ENCODE measurements at places on chromosomes 12 and 14.
A peak's percentile ranks its signal among the peaks of the same experiment; 100 is the strongest.

GRCh38 chr12:131674373-131674772 lies 36.5 kb upstream of the SFSWAP start:
- DNase-seq: no peak

GRCh38 chr14:52018970-52019369 lies 29.6 kb downstream of the RTRAF start:
- no peak for DNase-seq

GRCh38 chr12:46557539-46558373 lies 185.2 kb upstream of the SLC38A2 start:
- no peak for DNase-seq

DNA sequence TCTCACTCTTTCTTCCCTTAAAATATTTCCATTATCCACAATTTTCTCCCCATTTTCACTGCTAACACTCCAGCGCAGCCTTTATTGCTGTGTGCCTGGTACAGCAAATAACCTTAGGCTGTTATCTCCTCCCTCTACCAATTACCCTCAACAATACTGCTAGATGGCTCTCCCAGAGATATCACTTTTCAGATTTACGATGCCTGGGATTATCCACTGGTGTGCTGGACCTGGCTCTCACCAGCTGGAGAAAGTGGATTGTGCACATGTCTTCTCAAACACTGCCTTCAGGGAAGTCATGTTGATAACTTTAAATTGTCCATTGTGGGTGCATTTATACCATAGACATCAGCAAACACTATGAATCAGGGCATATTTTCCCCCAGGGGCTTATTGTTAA lies 101.9 kb upstream of the ADAMTS20 start:
- DNase-seq: no peak

- DNase-seq: no peak
These were observed 60.4 kb downstream of the ANO6 start for GRCh38 chr12:45276154-45276755.

GRCh38 chr14:82546401-82546800 lies 1012.7 kb upstream of the SEL1L start:
- no peak for DNase-seq

GRCh38 chr12:19908830-19909229 lies 459.5 kb upstream of the PDE3A start:
- DNase-seq: no peak

GRCh38 chr14:49221316-49221715 lies 364.9 kb downstream of the RPS29 start:
- DNase-seq: no peak

DNA sequence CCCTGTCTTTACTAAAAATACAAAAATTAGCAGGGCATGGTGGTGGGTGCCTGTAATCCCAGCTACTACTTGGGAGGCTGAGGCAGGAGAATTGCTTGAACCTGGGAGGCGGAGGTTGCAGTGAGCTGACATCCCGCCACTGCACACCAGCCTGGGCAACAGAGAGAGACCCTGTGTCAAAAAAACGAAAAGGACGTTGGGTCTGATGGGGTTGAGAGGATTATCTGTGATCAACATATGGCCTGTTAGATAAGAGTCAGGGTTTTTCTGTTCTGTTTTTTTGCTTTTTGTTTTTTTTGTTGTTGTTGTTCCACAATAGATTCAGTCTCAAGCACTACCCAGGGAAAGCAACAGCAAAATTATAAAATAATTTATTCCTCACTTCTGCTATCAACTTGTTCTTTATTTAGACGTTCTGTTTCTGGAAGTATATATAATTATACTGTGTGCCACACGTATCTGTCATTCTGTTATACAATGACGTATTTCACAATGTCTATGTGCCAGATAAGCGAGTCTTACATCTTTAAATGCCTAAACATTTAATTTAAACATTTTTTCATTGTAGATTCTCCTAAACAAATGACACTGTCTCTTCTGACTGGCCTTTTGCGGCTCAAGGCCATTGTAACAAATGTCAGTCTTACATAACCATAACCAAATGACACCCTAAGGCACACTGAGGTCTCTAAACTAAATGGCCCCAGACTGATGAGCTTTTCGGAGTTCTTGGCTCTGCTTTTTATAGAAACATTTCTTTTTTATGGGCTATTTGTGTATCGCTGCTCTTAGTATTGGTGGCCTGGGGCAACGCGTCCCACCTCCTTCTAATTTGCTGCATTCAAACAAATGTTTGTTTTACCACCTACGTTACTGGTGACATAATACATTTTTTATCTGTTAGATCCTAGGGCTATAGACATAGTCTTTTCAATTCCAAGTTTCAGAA lies 7.2 kb upstream of the P2RX4 start:
- DNase-seq: no peak

DNA sequence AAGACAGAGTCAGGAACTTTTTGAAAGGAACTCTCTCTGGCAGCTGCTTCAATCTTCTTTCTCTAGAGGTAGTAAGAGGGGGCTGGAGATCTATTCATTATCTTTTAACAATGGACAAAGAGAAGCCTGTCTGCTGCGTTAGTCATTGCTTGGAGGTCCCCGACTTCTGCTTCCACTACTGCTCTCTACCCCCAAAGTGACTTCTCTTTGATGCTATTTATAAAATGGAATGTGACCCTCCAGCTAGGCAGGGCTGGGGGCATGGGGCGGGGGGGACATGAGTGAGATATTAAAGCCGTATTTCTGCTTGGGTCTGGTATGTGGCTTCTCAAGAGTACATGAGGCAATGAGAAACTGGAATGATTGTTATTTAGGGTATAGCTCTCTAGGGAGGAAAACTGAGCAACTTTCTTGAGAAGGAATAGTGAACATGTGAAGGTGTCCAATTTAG lies 41.4 kb upstream of the NUDT4 start:
- no peak for DNase-seq

DNA sequence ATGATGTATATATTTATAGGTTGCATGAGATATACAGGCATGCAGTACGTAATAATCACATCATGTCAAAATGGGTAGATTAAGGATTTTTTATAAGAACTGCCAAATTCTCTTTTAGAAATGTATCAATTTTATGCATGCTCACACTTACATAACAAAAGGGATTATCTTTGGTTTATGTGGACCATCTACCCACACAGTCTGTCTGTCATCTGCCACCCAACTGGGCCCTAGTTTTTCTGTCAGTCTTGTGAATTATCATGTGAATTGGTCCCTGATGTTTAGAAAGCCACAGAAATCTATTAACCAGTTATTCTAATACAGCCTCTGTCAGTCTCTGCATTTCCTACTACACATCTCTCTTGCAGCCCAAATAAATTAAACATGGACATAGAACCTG lies 133.4 kb downstream of the ACSS3 start:
- no peak for DNase-seq

DNA sequence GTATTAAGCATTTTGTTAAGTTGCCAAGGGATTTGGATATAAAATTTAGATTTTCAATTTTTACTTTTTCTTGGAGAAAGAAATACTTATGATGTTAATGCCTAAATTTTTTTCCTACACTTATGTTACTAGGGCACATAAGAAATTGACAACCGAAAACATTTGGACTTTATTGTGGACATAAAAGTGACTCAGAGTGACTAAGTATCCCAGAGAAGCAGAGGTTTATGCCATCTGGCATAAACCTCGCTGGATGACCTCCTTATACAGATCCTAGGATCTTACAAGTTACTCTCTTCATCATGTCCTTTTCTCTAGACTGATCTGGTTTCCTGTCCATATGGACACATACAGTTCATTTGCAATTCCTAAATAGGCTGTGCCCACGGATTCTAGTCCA lies 89.8 kb downstream of the RERG start:
- DNase-seq: no peak

GRCh38 chr14:96681829-96682228 lies 115.4 kb upstream of the VRK1 start:
- no peak for DNase-seq

GRCh38 chr12:13195785-13196129 lies 769 bp upstream of the EMP1 start:
- DNase-seq: no peak

DNA sequence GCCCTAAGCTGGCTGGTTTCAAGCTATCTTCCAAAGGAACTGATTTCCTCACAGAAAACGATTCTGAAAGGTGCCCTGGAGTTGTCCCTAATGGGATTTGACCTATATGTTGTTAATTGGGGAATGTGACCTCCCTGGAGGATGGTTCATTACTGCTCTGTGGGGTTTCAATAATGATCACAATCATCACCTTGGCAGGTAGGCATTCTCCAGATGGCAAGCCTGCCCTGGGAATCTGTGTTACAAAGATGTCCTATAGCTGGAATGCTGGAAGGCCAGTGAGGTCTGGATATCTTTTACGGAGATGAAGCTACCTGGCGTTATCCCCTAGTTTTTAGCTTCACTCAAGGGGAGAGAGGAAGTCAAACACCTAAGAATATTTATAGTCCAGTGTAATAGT lies 167.6 kb downstream of the TTC8 start:
- no peak for DNase-seq

DNA sequence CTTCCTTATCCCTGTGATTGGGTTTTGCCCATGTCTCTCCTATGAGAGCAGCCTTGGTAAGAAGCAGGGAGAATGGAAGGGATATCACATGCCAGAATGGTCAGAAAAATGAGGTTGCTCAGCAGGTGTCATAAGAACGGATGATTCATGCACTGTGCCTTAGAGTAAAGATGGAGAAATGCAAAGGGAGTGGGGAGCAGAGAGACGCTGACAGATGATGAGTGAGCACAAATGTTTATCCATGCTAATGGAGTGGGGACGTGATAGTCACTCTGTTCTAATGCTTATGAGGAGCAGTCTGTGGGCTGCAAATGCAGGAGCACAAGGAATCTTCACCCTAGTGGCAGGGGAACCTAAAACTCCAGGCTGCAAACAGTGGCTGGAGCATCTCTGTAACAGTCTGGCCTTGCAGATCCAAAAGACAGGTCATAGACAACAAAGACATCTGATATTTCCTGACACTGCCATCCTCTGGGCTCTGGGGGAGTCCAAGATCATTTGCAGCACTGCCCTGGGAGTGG lies 243.2 kb downstream of the CACNA1C start:
- no peak for DNase-seq

DNA sequence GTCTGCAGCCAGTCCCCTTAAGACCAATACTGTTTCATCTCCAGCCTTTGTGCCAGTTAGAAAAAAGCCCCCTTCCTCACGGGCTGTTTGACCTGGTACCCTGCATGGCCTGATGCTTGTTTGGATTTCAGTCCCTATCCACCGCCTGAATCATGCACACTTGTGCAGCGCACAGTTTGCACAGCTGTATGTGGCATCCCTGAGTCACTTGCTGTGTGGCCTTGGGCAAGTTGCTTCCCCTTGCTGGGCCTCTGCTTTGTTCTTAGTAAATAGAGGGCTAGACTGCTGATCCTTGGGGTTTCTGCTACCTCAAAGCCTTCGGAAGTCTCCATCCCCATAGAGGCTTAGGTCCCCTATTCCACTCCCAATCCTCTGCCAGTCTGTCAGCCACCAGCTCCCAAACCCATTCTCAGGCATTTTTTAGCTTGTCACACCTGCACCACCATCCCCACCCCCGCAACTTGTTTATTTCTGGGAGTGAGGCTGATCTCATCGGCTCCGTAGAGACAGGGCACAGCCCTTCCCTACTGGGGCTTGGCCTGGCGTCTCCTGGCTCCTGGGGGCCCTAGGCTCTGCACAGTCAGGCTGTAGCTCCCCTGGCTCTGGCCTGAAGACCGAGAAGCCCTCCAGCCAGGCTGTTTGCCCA lies 8.8 kb downstream of the KRT80 start:
- DNase-seq: no peak

- DNase-seq: no peak
These were observed 395 bp upstream of the GNB3 start for GRCh38 chr12:6840330-6840729.

GRCh38 chr14:96848011-96848410 lies 50.8 kb downstream of the VRK1 start:
- DNase-seq: no peak

DNA sequence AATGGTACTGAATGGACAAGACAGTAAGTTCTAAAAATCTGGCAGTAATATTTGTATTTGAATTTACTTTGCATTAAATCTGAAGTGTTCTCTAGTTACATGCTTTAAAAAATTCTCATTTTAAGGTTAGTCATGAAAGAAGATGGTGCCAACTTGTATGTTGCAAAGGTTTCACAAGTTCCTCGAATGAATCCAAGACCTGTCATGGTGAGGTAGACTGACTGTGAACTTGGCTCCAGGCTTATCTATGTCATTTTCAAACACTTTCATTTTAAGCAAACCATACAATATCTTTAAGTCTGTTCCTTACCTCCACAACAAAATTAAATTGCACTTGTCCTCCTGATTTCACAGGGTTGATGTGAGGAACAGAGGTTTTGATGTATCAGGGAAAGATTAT lies 23.4 kb downstream of the CLEC2D start:
- no peak for DNase-seq

GRCh38 chr12:110508071-110508586 lies 6.0 kb downstream of the RAD9B start:
- DNase-seq: no peak

DNA sequence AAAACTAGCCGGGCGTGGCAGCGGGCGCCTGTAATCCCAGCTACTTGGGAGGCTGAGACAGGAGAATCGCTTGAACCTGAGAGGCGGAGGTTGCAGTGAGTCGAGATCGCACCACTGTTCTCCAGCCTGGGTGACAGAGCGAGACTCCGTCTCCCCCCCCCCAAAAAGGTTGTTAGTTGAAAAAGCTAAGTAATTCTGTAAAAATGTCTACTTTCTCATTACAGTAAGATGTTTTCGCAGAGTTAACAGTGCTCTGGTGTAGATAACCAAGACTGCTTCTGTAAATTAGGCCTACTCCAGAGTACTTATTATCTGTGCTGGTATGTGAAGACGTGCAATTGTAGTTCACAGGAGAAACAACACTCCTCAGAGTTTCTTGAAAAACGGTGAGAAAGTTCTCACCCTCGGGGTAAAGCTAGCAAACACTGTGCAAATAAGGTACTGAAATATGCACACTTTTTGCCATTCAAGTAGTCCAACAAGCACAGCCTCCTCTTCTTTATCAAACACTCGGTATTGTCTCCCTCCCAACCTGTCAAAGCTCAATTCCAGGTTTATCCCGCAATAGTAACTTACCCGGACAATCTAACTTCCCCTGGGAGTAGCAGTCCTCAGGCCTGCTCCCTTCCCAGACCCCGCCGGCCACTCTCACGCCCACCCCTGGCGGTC lies 974 bp downstream of the BTBD7 start:
- no peak for DNase-seq

DNA sequence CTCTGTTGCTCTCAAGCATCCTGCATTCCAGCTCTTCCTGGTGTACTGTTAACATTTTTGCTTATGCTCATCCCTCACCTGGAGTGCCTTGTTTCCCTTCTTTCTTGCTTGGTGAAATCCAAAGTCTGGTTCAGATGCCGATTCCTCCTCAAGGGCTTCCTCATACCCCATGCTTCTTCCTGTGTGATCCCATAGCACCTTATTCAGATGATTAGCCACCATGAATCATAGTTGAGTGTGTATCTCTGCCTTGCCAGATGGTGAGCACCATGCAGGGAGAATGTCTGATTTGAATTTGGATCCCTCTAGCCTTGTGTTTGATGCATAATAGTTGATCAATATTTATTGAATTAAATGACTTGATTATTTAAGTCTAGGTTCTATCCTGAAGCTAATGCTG lies 39.4 kb upstream of the ANO4 start:
- DNase-seq: no peak

- DNase-seq: no peak
These were observed 35.5 kb upstream of the SOCS2 start for GRCh38 chr12:93536766-93537488.

GRCh38 chr12:68290126-68290525 lies 36.7 kb upstream of the IL22 start:
- DNase-seq: no peak

- DNase-seq: peak; percentile 35
These were observed 1.7 kb downstream of the TUBA1A start for GRCh38 chr12:49187184-49187583.

- DNase-seq: no peak
These were observed 218.1 kb upstream of the RTL1 start for GRCh38 chr14:101121508-101122139.

GRCh38 chr14:103450416-103450815 lies 65.2 kb downstream of the MARK3 start:
- DNase-seq: no peak

All from NCI-H526 treated with DMSO at 0.1 percent for 48 hours (cell line).